Retina (tissue), 1 donor: ENCODE measurements at places on chromosomes 16 and 17.

DNA sequence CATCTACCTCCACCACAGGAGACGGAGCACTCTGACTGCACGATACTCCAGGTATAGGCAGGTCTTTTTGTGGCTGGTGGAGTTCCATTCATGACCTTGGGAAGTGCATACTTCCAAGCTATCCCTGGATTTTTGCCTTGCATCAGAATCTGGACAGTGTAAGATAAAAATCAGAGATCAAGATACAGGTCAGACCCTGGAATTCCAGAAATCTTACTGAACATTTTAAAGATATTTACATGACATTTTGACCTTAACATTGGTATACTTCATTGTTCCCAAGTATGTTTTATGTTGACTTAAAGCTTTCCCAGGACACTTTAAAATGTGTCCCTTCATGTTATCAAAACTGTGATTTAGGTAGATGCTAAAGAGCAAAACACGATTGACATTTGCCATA is 101.0 kb downstream of the SYCE1L start:
- DNase-seq: no peak

DNA sequence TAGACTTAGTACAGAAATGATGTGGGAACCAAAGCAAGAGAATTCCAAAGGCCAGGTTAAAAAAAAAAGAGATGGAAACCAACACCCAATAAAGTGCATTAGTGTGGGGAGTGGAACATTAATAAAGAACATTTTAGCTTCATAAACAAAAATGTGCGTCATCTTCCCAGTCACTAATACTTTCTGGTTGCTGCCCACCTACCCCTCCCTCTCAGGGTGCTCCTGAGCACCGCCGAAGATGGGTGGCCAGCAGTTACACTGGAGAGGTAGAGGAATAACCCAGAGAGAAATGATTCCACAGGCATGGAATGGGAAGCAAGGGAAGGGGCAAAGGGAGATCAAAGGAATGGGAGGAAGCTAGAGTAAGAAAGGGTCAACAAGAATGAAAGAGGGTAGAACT is 6.0 kb upstream of the CHD3 start:
- DNase-seq: no peak

DNA sequence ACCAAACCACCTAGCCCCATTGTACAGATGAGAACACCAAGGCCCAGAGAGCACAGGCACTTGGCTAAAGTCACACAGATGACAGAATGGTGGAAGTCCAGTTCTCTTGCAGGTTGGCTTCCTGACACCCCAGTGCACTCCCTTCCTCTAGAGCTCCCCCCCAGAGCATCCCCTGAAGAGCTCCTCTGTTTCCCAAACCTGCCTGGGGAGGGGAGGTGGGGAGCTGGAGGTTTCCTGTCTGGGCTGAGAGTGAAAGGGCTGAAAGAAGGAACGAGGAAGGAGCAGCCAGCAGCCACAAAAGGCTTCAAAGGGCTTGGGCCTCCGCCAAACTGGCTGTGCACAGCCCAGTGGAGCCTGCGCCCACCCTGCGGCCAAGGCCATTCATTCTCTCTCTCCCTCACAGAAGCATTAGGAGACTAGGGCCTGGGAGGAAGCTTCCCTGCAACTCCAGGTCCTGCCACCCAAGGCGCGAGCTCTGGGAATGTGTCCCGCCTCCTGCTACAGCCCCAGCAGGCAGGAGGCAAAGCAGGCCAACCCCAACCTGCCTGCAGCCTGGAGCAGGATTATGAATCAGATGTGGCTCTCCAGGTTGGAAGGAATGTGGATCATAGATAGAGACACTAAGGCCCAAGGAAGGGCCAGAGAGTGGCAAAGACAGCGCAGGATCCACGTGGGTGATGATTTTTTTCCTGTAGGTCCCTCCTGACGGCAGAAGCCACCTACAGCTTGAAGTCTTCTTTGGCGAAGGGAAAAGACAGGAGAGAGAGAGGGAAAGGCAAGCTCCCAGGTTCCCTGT is 913 bp downstream of the SLC13A5 start:
- peak; percentile 42 for DNase-seq

DNA sequence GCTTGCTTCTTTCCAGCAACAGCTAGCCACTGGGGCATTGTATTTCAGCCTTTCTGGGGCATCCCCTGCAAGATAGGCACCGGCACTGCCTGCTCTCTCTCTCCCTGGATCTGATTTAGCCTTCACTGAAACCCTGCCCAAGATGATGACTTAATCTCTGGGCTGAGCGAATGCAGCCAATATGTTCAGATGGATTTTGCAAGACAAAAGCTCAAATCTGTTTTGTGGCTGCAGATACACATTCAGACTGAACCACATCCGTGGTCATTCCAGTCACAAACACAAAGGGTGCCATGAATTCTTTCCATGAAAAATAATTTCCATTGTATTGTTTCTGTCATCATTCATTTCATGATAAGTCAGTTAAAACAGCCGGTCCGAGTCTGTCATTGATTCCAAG is 24.2 kb downstream of the SOST start:
- no peak for DNase-seq

- no peak for DNase-seq
Observed at GRCh38 chr16:23712976-23713375, at the start of gene ERN2. TSS of gene ERN2 (minus strand) at chr16:23713222. CDS start at chr16:23713187, 35 bp downstream.

DNA sequence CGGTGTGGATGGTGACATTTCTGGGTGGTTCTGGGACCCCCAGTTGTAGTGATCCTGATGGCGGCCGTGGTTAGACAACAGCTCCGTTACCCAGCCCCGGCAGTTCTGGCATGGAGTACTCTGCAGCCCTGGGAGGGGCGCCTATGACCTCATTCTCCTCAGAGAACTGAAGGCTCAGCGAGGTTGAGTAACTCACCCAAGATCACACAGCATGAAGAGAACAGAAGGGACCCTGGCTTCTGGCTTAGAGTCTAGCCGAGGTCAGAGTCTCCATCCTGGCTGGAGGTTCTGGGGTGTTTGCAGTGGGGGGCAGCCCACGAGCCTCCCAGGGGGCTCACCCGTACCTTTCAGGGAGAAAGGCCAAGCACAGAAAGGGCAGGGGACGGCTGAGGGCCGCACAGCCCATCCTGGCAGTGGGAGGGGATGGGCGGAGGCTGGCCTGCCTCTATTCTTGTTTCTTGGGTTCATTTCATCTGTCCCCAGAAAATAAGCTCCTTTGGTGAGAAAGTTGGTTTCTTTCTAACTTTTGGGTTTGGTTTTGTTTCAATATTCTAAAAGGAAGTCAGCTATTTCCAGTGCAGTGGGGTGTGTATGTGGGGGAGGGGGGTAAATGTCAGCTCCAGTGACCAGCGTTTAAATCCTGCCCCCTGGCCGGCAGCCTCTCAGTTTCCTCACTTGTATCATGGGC is 13.2 kb downstream of the ZFPM1 start:
- no peak for DNase-seq
